ENCODE measurements at places on chromosomes 12 and 14.
A peak's percentile ranks its signal among the peaks of the same experiment; 100 is the strongest.

DNA sequence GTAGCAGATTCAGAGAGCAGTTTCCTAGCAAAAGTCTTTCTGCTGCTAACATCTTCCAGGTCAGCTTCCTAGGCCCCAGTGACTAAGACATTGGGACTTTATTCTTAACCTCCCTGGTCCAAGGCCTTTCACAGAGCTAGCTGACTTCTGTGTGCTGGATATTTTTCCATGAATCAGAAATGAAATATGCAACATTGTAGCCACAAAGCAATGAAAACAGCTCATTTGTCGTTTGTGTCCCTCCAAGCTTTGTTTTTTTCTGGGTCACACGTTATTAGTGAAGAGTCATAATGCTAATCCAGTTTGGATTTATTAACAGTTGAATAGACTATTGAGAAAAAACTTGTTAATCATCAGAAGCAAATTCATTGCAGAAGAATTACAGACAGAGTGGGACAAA lies 82.4 kb downstream of the ARF6 start:
- DNase-seq, result no peak

DNA sequence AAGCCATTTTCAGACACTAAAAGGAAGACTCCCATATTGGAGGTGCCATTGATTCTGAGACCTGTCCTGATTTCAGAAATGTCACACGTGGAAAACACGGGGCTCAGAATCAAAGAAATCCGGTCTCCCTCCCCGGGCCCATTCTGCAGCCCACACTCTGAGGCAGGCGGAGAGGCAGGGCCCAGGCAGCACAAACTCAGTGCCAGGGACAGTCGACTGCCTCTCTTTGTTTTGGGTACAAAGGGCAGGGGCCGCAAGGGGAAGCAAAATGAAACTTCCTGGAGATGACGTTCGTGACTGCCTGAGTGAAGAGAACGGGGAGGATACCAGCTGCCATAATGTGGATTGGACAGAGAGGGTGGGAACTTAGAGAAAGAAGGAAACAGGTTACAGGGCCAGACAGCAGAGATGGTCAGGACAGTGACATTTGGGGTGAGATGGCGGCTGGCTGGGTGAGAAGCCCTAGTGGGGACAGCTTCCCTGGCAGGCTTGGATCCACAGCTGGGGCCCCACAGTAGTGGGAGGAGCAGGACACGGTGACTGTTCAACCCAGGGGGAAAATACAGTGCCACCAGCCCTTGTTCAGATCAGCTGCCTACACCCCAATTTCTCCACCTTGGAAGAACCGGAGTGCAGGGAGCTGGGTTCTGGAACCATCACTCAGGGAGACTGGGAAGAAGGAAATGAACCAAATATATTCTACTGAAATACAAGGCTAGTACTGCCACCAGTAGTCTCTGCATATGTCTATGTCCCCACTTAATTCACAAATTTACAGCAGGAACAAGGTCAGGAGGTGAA lies 8.1 kb downstream of the GAPDH start:
- DNase-seq, result peak; percentile 74

DNA sequence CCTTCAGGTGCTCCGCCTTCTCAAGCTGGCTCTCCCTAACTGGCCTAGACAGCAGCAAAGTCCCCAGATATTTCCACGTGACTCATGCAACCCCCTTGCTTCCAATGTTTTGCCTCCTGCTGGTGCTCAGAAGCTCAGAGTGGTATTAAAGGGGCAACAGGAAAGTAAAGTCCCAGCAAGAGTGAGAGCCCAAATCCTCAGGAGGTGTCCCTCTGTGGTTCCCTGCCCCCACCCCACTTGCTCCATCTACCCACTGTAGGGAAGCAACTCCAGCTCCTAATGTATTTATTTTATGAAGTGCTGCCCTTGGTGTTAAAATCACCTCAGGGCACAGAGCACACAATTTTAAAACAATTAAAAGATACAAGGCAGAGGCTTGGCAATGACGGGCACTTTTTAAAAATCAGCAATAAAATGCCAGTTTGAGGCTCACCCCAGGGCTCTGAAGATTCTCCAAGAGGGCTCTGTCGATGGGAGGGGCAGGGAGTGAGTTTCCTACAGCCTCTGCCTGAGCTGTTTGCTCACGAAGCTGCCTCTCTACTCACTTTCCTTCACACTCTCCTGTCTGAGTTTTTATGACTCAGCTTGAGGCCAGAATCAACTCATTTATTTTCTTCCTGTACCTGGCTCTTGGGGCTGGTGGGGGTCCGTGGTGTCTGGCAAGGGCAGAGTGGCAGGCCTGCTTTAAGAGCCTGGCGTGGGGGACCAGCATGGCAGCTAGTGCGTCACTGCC lies 81.9 kb upstream of the MAX start:
- no peak for DNase-seq

- DNase-seq, result no peak
These were observed 1.5 kb downstream of the KLRB1 start for GRCh38 chr12:9606247-9606646.

GRCh38 chr14:45254771-45255170 lies 1.8 kb upstream of the MIS18BP1 start:
- DNase-seq, result no peak

DNA sequence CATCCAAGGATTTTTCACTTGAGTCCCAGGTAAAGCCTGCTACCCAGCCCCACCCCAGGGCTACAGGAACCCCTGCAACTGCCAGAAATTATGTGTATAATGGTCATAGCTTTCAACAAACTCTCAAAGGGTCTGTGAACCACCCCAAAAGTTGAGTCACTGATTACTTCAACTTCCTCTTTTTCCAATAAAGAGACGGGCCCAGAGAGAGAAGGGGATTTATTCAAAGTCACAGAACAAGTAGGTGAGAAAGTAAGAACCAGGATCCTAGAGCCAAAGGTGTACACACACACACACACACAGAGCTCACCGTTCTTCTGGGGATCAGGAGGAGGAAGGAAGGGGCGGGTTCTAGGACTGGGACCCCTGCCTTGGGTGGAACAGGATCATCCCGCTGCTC lies 4.8 kb upstream of the ITPK1 start:
- DNase-seq, result no peak

GRCh38 chr12:91565246-91565645 lies 382.6 kb upstream of the DCN start:
- DNase-seq, result no peak

DNA sequence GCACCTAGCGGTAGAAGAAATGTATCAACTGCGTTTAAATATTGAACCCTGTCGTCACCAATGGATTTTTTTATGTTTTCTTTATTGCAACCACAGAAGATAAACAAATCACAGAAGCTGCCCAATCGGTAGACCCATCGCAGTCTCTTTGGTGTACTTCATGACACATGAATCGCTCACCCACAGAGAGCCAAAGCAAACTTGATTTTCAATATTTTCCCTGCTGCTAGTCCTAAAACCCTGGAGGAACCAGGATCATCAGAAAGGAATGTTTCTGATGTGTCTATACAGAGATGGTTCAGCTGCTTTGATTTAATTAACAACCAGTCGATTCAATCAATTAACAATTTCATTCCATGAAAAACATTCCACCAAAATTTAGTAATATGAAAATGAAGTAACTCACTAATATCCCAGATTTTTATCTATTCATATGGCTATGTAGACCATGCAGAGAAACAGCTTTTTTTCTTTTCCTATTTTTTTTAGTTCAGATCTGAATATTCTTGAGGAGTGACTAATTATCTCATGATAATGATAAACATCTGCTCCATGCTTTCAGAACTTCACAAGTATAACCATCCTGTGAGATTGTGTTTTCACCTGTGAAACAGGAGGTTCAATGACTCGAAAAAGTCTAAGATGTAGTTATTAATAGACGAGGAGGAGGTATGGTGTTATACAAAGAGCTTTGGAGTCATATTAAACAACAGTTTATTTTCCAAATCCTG lies 46.1 kb downstream of the DIO2 start:
- DNase-seq, result no peak

GRCh38 chr14:101108579-101109346 lies 205.2 kb upstream of the RTL1 start:
- no peak for DNase-seq

DNA sequence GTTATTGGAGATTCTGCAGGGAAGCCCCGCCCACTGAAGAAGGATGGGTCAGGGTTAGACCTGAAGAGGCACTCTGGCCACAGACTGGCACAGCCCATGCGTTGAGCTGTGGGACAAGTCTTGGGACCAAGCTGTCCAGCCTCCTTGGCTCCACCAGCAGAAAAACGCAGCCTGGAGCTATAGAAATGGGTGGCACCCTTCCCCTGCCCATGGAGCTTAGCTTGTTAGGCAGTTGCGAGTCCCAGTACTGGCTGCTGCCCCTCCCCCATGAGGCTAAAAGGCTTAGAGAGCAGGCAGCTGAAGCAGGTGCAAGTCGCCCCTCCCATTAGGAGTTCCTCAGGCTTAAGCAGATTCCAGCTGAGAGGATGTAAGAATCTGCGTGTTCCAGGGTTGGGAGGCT lies 1124.0 kb upstream of the TMEM132C start:
- no peak for DNase-seq

GRCh38 chr12:109099431-109100020 lies 2.1 kb downstream of the UNG start:
- no peak for DNase-seq

DNA sequence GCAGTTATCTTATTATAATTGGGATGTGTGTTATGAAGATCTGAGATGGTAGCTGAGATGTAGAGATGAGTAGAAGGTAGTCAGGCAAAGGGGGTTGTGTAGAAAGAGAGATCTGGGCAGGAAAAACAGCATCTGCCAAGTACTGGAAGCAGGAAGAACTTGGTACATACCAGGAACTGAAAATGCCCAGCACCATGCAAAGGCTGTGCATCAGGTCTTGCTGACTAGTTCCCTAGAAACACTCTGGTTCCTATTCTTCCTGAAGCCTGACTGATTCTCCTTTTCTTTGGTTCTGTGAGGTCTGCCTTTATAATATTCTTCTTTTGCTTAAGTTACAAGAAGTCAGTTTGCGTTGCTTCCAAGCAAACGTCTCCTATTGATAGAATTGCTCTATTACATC lies 6.7 kb upstream of the NFATC4 start:
- no peak for DNase-seq

DNA sequence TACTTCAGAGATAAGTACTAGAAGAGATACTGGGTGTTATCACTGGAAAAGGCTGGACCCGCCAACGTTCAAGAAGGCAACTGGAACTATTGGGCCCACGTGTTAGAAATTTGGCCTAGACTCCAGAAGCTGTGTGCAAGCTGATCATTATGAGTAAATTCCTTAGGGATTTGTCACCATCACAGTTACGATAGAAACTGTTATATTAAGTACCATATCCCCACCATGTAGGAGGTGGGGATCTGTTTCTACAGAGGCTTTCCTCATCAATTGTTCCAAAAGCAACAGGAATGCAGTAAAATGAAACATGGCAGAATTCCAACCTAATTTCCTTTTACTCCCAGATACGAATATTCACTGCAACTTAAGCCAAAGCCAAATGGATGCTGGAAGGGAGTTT lies 170.7 kb downstream of the NOVA1 start:
- no peak for DNase-seq

- DNase-seq, result peak; percentile 38
These were observed 14.5 kb upstream of the LLPH start for GRCh38 chr12:66144791-66145754.

DNA sequence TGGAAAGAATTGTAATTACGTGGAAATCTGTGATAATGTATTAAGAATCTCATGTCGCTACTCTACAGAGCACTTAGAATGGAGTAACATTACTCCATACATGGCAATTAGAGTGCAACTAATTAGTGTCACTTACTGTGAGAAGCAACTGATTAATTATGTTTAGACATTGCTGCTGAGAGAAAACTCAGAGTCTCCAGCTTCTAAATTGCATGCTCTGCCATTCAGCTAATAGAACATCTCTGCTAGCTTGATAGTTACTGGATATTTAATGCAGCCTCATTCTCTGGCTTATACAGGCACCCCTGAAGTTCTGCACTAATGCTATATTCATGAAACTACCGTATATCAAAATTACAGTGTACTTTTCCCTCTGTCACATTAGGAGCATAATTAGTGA lies 338.4 kb downstream of the ADAMTS20 start:
- DNase-seq, result no peak

DNA sequence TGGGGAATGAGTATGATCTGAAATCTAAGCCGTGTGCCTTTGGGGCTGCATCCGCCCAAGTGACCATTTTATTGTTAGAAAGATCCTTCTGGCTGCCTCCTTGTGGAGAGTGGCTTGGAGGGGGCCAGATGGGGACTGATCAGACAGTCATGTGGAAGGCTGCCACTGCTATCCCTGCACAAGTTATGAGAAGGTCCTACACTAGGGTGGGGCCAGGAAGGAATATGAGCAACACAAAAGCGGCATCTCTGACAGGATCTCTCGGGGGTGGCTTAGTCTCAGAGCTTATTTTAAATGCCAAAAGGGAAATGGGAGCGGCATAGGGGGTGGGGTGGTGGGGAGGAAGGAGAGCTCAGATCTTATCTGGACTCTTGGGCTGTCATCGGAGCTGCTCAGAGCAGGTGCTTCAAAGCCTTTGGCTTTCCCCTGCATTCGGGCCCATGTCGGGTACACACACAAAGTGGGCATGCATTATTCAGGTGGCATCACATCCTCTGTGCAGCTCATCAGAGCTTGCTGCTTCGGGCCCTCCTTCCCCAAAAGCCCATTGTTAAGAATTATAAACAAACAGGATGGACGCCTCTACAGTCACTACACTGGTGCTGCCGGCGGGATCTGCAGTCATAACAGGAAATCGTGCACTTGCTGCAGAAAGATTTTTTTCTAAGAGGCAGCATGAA lies 805.4 kb downstream of the VRK1 start:
- DNase-seq, result no peak

- no peak for DNase-seq
These were observed 503 bp downstream of the HOXC12 start for GRCh38 chr12:53955036-53955775.

- DNase-seq, result no peak
These were observed 607.0 kb downstream of the BCL11B start for GRCh38 chr14:98665007-98665406.

GRCh38 chr14:94665121-94665520 lies 52.9 kb downstream of the SERPINA3 start:
- no peak for DNase-seq

Measured in HuH-7.5 (cell line).